ENCODE measurements at places on chromosomes 3 and 15. TPM values are rescaled to one million over a fixed set of nuclear protein-coding genes. Genes with fewer than 3 reads are reported as not detected.

DNA sequence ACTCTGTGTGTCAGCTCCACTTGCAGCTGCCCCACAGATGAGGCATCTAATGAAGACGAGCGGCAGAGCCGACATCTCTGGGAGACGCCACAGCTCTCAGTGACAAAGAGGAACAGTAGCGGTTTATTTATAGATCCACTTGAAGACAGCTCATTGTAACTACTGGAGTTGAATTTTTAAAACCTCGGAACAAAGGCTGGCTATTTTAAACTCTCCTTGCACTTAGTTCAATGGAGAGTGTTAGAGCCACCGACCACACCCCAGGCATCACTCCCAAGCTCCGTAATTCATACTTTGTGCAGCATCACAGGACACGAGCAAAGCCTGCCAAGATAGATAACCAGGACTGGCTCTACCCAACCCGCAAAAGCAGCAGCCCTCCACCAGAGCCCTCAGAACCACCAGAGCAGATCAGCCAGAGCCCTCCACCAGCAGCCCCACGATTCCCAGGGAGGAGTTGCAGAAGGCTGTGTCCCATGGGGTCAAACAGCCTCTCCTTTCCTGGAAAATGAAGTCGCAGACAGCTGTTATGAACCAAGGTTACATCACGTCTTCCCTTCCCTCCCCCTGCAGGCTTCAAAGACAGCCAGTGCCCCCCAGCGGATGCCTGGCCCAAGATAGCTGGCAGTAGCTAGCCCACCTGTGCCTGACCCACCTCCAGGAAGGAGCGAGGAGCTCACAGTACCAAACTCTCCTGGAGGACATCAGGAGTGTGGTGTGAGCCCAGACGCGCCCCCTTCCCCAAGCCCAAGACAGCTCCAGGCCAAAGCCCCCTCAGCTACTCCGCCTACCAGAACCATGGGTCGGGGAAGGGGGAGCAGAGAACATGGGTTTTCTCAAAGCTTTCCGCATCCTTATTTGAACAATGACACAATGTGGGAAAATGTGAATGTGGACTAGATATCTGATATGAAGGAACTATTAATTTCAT is 45.7 kb downstream of the POC1A start:
- no peak for DNase-seq

DNA sequence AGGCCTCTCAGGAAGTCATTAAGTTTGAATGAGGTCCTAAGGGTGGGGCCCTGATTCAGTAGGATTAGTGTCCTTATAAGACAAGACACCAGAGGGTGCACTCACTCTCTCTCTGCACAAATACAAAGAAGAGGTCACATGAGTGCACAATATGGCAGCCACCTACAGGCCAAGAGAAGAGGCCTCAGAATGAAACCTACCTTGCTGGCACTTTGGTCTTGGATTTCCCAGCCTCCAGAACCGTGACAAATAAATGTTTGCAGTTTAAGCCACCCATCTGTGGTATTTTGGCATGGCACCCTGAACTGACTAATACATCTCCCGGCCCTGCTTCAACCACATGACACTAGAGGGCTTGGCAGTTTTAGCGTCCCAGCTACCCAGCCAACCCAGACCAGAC is 73.9 kb upstream of the CHRNB4 start:
- no peak for DNase-seq

- DNase-seq = no peak
Observed at GRCh38 chr3:51974277-51974962, 444 bp upstream of the ABHD14A start.

- DNase-seq = no peak
Observed at GRCh38 chr3:122912772-122913538, 114.6 kb downstream of the SEMA5B start.

GRCh38 chr3:55795296-55795695 is 308.2 kb upstream of the WNT5A start:
- DNase-seq = no peak

DNA sequence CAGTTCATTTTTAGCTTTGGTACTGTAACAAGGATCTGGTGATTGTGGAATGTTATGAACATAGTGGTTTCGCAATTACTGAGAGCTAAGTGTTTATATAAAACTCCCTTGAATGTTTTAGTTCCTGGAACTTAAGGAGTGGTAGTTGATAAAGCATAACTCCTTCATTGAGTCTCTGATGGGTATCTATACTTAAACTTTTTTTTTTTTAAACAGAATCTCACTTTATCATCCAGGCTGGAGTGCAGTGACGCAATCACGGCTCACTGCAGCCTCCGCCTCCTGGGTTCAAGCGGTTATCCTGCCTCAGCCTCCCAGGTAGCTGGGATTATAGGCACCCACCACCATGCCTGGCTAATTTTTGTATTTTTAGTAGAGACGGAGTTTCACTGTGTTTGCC is 11.3 kb downstream of the PRKCI start:
- no peak for DNase-seq

Gene LYZL4
- polyA plus RNA-seq = not detected

Data from left kidney (tissue), 8 donors.